ENCODE measurements at places on chromosomes 1 and 21. TPM values are rescaled to one million over a fixed set of nuclear protein-coding genes. Genes with fewer than 3 reads are reported as not detected.

DNA sequence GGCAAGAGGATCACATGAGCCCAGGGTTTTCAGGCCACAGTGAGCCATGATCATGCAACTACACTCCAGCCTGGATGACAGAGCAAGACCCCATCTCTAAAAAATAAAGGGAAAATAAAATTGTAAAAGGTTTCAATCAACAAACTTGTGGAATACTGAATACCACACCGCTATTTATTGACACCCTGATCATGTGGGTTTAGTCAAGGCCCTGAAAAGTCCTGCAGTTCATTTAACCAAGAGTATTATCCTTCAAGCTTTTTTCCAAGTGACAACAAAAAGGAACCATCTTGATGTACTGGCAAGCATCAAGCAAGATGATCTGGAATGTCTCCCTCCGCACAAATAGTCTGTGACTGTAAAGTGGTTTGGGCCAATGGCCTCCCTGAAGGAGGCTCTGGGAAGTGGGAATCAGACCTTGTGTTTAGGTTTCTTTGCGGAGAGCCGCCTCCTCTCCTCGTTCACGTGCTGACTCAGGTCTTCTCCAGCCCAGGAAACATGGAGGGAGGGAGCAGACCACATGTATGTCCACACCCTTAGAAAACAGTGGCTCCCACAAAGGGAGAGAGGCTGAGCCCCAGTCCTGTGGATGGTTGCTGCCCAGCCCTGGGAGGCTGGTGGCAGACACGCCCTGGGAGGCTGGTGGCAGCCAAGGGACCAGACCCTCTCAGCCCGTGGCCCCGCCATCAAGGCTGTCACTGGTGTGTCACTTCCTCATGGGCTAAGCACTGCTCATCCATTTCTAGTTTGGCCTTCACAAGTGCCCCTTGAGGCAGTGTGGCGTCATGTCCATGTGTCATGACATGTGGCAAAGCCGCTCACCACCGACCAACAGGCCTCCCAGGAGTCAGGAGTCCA is 56.7 kb downstream of the RIPK4 start:
- no peak for DNase-seq

DNA sequence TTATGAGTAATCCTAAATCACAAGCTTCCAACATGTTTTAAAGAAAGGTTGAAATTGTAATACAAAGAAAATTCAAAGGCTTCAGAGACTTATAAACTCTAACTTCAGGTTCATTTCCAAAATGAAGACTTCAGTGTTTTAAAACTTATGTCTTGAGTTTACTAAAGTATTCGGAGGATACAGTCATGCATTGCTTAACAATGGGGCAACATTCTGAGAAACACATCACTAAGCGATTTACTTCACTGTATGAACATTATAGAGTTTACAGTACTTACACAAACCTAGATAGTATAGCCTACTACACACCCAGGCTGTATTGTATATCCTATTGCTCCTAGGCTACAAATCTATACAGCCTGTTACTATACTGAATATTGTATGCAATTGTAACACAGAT is 38.3 kb downstream of the CEP170 start:
- no peak for DNase-seq

GRCh38 chr1:53735261-53735660 is 3.7 kb downstream of the GLIS1 start:
- DNase-seq, result no peak

DNA sequence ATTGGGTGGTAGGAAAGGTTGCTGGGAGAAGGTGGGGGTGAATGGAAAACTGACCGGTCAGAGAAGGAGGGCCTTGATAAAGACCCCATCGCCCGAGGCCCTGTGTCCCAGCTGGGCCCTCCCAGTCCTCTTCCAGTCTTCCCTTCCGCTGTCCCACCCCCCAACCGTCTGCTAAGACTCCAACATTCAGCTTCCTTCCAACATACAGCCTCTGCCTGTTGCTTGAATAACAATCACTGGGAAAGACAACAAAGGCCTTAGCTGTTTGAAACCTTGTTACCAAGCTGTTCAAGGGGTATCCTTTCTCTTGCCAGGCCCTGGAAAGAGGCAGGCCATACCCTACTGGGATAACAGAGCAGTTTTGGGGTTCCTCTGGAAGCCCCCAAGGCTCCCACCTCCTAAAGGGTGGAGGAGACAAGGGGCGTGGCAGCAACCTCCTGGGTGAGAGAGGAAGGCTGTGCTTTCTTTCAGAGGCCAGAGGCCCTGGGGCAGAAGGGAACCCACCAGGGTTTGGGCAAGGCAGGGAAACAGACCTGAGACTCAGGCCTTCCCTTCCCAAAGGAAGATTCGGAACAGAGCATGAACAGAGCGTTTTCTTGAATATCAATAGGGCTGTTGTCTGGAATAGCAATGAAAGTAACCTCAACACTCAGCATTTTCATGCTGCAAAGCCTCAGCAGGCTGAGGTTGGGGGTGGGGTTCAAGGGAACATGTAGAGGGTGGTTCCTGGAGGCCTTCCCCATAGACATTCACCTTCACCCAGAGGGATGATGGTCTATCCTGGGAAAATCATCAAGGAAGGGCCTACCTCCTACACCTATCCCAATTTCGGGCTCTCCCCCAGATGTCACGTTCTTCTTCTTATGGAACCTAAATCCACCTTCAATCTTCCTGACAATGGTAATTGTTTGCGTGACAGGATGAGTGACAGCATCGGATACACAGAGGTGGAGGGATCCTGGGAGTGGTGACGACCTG is 4.1 kb downstream of the ETNK2 start:
- no peak for DNase-seq

- no peak for DNase-seq
These were observed 3.5 kb upstream of the RAP1A start for GRCh38 chr1:111615870-111616715.

DNA sequence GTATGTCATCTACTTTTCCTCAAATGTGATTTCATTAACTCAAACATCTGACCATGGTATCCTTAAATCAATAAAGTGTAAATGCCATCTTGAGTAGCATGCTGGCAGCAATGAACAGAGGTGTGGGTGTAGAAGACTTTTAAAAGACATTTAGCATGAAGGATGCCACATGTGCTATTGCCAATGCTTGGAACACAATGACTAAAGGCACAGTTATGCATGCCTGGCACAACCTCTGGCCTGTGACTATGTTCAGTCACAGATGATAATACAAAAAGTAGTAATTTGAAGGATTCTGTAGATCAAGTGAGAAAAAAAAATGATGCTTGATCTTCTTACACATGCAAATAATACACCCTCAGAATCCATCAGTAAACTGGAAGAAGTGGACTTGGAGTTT is 938.9 kb upstream of the ADGRL4 start:
- no peak for DNase-seq

DNA sequence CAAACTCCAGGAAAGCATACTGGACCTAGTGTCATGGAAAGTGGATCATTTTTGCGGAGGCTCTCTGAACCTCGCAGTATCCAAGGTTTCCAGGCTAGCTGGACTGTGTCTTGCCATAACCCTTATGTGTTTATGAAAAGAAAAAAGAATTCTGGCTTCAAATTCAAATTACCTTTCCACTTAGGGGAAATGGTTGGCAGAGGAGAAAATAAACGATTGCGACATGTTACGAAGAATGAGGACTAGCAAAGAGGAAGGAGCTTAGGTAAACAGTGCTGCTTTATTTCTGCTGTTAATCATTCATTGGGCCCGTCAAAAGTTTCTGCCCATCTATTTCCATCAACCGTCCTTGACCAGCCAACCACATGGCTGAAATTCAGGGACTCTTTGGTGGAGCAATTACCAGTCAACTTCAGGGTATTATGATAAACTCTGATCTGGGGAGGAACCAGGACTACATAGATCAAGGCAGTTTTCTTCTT is at the start of gene C4BPA:
Gene C4BPA (plus strand): TSS at position 342 of the 482 bp plus-strand sequence. CDS start 8,793 bp downstream, outside the sequence.
- no peak for DNase-seq

GRCh38 chr1:175134500-175134899 is 58.1 kb downstream of the KIAA0040 start:
- DNase-seq, result no peak

- DNase-seq, result no peak
These were observed 322.8 kb downstream of the PAPPA2 start for GRCh38 chr1:176785791-176786190.

DNA sequence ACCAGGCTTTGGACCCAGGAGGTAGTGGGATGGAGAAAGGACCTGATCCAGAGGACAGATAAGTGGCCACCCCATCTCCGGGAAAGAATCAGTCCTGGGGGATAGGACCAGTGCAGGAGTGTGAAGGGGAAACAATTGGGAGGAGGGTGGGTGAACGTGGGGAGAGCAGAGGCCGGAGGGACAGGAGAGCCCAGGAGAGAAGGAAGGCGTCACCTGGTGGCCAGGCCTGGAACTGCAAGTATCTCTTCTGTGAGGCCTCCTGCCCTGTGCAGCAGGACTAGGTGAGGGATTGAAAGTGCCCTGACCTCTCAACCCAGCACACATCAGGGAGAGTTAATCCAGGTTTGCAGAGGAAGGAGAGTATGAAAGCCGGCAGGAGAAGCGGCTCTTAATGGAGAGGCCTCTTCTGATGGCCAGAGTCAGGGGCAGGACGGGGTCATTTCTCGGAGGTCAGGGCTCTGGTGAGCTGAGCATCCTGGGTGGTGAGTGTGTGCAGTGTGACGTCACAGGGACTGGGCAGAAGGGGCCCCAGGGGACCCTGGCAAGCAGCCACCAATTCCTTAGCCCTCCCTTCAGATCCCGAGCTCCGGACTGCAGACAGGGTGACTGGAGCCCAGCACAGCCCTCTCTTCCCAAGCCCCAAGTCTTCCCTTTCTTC is 9.2 kb upstream of the LAD1 start:
- DNase-seq, result peak; percentile 92

DNA sequence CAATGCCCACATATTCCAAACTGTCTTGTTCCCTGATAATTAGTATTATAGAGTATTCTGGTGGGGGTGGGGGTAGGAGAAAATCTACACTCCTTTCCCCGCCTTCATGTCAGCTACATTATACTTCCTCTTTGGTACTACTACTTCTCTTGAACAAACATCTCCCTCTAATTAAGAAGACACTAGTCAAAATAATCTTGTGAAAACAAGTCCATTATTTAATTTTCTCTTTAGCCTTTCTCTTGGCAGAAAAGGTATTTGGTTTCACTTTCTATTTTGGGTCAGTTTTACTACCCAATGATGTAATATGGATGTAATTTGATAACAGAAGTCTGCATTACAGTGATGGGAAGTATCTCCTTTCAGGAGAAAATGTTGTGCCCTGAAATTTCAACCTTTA is 22.5 kb downstream of the NTMT2 start:
- no peak for DNase-seq

GRCh38 chr1:42288311-42288985 is 46.6 kb downstream of the FOXJ3 start:
- DNase-seq, result no peak

DNA sequence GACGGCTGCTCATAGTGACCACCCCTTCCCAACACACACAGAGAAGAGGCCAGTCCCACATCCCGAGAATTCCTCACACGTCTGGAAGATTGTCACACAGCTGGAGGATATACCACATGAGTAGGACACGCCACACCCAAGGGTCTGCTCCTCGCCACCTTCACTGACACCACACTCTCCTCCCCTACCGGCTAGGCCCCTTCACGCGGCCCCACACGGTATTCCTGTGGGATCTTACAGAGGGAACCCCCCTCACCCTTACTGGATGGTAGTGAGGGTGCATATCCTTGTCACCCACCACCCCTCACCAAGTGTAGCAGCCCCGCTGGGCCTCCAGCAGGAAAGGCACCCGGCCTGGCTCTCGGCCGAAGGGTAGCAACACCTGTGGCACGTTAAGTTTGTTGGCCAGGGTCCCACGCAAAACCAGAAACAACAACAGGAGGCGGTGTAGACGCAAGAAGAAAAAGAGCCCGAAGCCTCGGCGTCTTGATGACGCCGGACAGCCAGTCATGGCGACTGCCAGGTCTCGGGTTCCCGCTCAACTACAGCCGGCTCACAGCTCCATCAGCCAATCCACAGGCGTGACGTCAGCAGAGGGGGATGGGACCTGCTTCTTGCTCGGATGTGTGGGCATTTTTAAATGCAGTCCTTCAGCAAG is at the start of gene NUP210L:
Gene NUP210L (minus strand): TSS at position 540 of the 658 bp plus-strand sequence.
- peak; percentile 89 for DNase-seq

DNA sequence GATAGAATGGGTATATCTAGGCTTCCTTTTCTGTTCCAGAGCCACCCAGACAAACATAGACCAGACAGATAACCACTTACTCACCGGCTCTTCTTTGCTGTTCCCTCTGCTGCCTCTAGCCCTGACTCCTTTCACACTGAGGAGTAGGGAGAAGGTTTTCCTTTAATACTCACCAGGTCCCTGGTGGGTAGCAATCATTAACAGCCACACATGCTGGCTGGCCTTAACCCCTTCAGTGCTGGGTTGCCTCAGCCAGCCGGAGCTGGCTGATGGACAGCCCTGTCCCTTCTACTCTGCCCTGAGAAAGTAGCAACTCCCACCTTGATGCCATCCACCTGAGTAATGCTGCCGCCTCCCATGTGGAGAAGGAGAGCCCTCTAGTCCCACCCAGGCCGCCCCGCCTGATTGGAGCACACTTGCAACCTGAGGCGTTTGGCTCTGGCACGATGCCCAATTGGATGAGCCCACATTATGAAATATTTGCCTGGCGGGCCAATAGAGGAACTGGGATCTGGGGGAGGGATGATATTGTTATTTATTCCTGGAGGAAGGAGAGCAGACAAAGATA is 71.6 kb downstream of the PLEKHA6 start:
- no peak for DNase-seq

DNA sequence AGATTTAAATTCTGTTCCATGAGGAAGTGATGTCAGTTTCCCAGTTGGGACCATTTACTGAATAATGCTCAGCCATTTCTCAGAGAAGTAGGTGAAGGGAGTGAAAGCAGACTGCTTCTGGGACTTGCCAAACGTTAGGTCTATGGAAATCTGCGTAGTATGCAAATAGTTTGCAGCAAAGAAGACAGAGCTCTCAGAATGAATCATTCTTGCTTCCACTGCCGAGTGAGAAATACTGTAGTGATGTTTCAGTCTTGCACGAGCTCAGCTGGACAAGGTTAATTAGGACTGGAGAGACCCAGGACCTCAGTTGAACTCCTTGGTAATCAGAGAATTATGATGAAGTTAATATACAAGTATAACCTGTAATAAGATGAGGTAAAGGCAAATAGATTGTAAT is 317.7 kb upstream of the DAB1 start:
- no peak for DNase-seq

- no peak for DNase-seq
These were observed 439.3 kb downstream of the NPHP4 start for GRCh38 chr1:5552787-5553484.

The TTLL7 gene
- total RNA-seq, result 107 TPM

The PLD5 gene
- total RNA-seq, result 9.2 TPM

Measured in aorta (tissue), 5 donors.